ENCODE measurements at places on chromosomes 11 and 22. TPM values are rescaled to one million over a fixed set of nuclear protein-coding genes. Genes with fewer than 3 reads are reported as not detected.

GRCh38 chr22:42596863-42597530 lies 17.7 kb downstream of the POLDIP3 start:
- no peak for DNase-seq

GRCh38 chr11:117159892-117160291 lies 15.8 kb downstream of the PAFAH1B2 start:
- DNase-seq: no peak

DNA sequence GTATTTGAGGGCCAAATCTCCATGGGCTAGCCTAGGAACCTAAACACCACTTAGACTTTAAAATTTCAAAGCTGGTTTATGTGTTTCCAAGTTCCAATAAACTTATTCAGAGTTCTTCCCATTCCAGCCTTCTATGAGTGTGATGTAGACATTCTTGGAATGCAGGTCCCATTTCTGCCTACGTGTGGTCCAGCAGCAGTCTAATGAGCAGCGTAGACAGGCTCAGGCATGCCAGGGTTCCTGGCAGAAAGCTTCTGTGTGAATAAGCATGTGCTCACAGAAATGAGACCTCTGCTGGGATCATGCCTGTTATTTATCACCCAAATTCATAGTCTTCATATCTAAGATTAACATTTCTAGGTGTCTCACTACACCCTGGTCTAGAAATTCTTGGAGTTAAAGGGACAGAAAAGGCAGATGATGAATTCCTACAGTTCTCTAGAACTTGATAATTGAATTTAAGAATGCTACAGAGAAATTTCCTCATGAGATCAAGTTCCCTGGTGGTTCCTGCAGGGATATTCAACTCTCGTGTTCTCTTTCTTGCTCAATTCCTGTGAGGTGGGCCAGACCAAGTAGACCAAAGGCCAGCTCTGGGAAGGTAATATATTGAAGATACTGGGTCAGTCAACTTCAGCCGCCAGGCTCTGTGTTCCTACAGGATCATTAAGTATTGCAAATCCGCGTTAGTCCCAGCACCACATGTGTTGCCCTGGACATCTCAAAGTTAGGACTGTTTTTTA lies 17.6 kb downstream of the RNF185 start:
- DNase-seq: no peak

DNA sequence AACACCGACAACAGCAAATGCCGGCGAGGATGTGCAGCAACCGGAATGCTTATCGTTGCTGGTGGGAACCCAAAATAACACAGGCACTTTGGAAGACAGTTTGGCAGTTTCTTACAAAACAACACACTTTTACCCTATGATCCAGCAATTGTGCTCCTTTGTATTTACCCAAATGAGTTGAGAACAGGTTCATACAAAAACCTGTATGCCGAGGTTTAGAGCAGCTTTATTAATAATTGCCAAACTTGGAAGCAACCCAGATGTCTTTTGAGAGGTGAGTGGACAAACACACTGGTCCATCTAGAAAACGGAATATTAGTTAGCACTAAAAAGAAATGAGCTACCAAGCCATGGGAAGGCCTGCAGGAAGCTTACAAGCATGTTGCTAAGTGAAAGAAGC lies 118.9 kb downstream of the CTTN start:
- DNase-seq: no peak

- DNase-seq: peak; percentile 31
Observed at GRCh38 chr11:124190298-124191139, 7.4 kb downstream of the OR10D3 start.

- no peak for DNase-seq
Observed at GRCh38 chr22:19875061-19875530, 20.4 kb upstream of the GNB1L start.

GRCh38 chr11:95003716-95004115 lies 21.3 kb upstream of the KDM4E start:
- DNase-seq: no peak

GRCh38 chr22:49094151-49094550 lies 733.5 kb downstream of the BRD1 start:
- DNase-seq: no peak

GRCh38 chr11:3073029-3073435 lies 15.8 kb upstream of the CARS1 start:
- peak; percentile 84 for DNase-seq

DNA sequence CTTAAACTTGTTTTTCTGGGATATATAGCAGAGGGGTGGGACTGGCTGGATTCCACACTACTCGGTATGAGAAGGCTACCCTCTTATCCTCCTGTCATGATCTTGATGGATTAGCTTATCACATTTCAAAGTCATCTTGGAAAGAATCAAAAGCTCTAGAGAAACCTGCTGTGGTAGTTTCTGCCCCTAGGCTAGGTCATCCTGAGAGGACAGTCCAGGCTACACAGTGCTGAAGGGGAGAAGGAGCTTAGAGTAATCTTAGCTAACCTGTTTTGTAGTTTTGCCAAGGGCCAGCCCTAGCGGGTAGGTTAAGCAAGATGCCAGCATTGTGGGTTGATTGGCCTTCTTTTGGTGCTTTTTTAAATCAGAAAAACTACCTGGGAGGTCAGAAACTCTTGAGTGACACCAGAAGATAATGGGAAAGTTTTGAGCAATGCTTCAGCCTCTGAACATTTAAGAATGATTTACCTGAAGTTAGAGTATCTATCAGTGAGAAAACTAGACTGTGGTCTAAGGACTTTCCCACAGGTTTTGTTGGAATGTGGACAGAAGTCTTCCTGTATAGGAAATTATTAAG lies 21.3 kb downstream of the PIWIL4 start:
- DNase-seq: no peak

DNA sequence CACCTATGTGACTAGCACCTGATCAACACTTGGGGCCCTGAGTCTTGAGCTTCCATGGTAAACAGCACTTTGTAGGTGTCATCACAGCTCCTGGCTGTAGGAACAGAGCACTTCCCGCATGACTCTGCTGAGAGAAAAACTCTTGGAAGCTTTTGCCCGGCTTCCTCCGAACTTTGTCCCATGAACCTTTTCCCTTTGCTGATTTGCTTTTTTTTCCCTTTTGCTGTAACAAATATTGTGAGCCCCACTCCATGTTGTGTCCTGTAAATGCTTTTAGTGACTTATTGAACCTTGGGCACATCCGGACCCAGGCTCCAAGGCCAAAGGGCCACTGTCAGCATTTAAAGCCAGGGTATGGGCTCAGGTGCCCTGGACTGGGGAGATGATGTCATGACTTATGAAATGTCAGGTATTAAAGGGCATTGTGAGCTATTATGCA lies 391.1 kb downstream of the TENM4 start:
- no peak for DNase-seq

- DNase-seq: no peak
Observed at GRCh38 chr11:45671246-45672171, 6.1 kb upstream of the CHST1 start.

- no peak for DNase-seq
Observed at GRCh38 chr11:128036556-128037093, 550.7 kb downstream of the ETS1 start.

- no peak for DNase-seq
Observed at GRCh38 chr11:394858-395655, 1.0 kb downstream of the PKP3 start.

The GSTT4 gene
- polyA plus RNA-seq: not detected

The ARHGAP8 gene
- polyA plus RNA-seq: 0.98 TPM

The ZNF70 gene
- polyA plus RNA-seq: 4.6 TPM

The APOL5 gene
- 1.8 TPM for polyA plus RNA-seq

The CLCF1 gene
- polyA plus RNA-seq: 2.3 TPM
